Activated naive CD4-positive, alpha-beta T cell treated with anti-CD3 and anti-CD28 coated beads for 36 hours (primary cell): ENCODE measurements at places on chromosomes 7 and 10. TPM values are rescaled to one million over a fixed set of nuclear protein-coding genes. Genes with fewer than 3 reads are reported as not detected.

DNA sequence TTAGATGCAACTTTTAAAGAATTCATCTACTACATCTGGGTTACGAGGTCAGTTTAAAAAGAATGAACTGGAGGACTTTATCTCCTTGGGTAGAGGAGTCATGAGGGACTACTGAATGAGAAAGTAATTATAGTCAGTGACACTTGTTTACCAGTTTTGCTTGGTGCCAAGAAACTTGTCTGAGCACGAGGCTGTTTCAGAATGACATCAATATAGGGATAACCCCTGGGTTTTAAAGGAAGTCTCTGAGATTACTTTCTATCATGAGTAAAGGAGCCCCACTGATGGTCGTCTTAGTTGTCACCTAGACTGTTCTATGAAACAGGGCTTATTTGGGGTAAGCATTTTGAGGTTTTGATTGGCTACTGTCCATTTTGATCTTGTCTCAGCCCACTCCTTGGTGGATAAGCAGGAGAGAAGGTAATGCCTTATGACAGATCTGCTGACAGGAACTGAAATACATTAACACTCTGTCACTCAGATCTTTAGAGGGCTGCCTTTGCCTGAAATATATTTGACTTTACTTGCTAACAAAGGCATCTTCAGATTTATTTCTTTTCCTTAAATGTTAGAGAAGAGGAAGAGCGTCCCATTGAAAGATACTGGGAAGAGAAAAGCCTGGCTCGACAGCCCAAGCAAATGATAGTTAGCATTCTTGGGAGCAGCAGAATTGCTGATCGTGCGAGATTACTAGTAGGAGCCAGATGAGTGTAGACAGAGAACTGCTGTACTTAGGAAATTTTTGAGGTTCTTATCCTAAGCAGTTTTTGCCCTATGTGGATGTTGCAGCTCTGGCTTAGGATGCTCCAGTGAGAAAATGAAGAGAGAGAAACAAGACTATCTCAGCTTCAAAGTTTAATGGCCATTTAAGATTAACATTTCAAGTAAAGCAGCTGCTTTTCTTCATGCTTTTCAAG is 299.2 kb upstream of the LRGUK start:
- H3K27ac ChIP-seq: no peak overlapping the region
- peaks cover 26% of the 10 kb centered on the region for H3K36me3 ChIP-seq
- no peaks in the 10 kb centered on the region for H3K27me3 ChIP-seq
- DNase-seq: no peak
- no peak overlapping the region for H3K4me3 ChIP-seq

- no peak overlapping the region for H3K27ac ChIP-seq
- no peak overlapping the region for H3K4me3 ChIP-seq
- no peak for DNase-seq
- no peaks in the 10 kb centered on the region for H3K4me1 ChIP-seq
These were observed 59.4 kb downstream of the CALCR start for GRCh38 chr7:93515144-93515543.

GRCh38 chr7:4602905-4603842 is 78.9 kb upstream of the FOXK1 start:
- H3K27me3 ChIP-seq: no peaks in the 10 kb centered on the region
- no peak overlapping the region for H3K27ac ChIP-seq
- H3K36me3 ChIP-seq: no peaks in the 10 kb centered on the region
- no peaks in the 10 kb centered on the region for H3K4me1 ChIP-seq
- no peak overlapping the region for H3K4me3 ChIP-seq
- no peak for DNase-seq

DNA sequence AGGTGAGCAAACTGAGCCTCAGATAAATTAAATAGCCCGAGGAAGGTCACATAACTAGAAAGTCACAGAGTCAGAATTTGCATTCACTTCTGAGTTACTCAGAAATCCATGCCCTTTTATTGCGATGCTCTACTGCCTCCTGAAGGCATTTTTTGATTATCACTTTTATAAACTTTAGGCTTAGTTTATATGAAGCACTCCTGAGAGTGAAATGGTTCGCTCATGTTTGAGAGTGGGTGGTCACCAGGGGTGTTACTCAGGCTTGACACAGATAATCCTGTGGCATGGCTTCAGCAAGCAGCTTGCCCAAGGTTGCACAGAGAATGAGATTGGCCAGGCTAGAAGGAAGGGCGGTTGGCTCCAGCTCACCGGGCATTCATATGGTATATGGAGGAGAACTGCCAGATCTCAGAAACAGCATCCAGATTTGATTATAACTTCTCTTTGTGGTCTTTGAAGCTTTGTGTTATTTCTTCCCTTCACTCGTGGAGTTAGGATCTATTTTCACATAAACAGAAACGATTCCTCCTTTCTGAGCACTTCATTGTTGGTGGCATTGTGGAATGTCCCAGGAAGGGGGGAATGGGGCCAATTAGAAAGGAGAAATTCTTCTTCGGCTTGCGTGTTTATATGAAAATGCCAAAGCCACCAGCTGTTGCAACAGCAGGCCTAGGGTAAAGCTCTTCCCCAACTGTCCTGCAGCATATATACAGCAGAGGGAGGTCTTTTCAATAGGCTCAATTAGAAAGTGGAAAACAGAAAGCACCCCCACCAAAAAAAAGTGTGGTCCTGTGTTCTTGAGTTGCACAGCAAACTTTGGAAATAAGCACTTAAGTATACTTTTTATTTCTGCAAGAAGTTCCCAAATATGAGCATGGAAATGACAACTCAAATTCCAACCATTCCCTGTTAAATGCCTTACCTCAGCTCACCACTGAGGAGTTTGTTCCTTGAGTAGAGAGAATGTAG is 628.8 kb downstream of the SUGCT start:
- H3K36me3 ChIP-seq: no peaks in the 10 kb centered on the region
- H3K4me3 ChIP-seq: no peak overlapping the region
- H3K27ac ChIP-seq: no peak overlapping the region
- no peaks in the 10 kb centered on the region for H3K27me3 ChIP-seq

DNA sequence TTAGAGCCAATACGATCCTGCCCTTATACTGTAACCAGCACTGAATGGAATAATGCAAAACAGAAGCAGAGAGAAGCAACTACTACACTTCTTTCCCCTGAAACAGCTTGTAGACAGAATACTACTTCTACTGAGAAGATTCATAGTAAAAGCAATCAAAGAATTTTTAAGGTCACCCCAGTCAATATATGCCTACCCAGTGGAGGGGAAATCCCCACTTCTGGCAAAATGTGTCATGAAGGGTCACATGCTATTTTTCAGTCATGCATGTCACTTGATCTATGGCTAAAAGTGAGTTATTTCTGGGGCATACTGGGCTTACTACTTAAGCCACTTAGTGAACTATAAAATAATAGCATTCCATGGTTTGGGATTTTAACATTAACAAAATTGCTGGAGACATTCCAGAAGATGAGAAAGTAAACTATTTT is 25.6 kb downstream of the IRF5 start:
- DNase-seq: peak; percentile 80
- peak overlapping the region; percentile 87 for H3K27ac ChIP-seq
- no peaks in the 10 kb centered on the region for H3K27me3 ChIP-seq
- peaks cover 35% of the 10 kb centered on the region for H3K4me1 ChIP-seq

- no peaks in the 10 kb centered on the region for H3K36me3 ChIP-seq
- no peaks in the 10 kb centered on the region for H3K27me3 ChIP-seq
- H3K4me3 ChIP-seq: no peak overlapping the region
- H3K4me1 ChIP-seq: no peaks in the 10 kb centered on the region
- no peak overlapping the region for H3K27ac ChIP-seq
- DNase-seq: no peak
These were observed 77.0 kb downstream of the ABLIM1 start for GRCh38 chr10:114581071-114581470.

Gene CYREN
- 39.0 TPM for total RNA-seq
